ENCODE measurements at places on chromosomes 1 and 21. TPM values are rescaled to one million over a fixed set of nuclear protein-coding genes. Genes with fewer than 3 reads are reported as not detected.
A peak's percentile ranks its signal among the peaks of the same experiment; 100 is the strongest.

The TMEM52 gene
- 74.7 TPM for total RNA-seq

DNA sequence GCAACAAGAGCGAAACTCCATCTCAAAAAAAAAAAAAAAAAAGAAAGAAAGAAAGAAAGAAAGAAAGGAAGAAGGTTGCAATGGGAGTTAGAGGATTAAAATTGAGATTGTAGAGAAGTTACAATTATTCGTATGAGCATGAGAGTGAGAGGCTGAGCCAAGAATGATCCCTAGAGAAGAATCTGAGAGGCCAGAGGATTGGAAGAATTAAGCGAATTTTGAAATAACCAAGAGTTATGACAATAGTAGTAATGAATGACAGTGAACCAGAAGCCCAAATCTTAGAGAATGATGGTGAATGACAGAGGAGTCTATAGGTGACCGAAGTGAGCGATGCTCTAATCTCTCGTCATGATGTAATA lies 369 bp upstream of the ZYG11B start:
- H3K27ac ChIP-seq = no peak overlapping the region
- H3K27me3 ChIP-seq = no peaks in the 10 kb centered on the region
- peak overlapping the region; percentile 92 for H3K4me3 ChIP-seq
- no peaks in the 10 kb centered on the region for H3K36me3 ChIP-seq
- no peak for DNase-seq

The SPTA1 gene
- total RNA-seq = 0.03 TPM

The C1orf53 gene
- total RNA-seq = 2.7 TPM

DNA sequence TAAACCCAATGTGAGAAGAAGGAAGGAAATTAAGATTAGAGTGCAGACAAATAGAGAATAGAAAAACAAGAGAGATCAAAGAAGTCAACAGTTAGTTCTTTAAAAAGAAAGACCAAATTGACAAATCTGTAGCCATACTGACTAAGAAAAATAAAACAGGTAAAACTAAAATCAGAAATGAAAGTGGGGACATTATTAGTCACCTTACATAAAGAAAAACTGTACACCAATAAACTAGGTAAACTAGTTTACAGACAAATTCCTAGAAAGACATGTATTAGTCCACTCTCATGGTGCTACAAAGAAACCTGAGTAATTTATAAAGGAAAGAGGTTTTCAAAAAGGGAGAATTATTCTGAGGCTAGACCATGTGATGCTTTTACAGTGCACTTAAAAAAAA lies 22.3 kb downstream of the BLZF1 start:
- H3K27ac ChIP-seq = no peak overlapping the region
- peaks cover 24% of the 10 kb centered on the region for H3K36me3 ChIP-seq
- no peak overlapping the region for H3K4me3 ChIP-seq
- no peaks in the 10 kb centered on the region for H3K4me1 ChIP-seq
- DNase-seq = no peak
